ENCODE measurements at places on chromosomes 16 and 17. TPM values are rescaled to one million over a fixed set of nuclear protein-coding genes. Genes with fewer than 3 reads are reported as not detected.
A peak's percentile ranks its signal among the peaks of the same experiment; 100 is the strongest.

GRCh38 chr16:49782405-49782804 lies 73.5 kb downstream of the ZNF423 start:
- DNase-seq = no peak

- no peak for DNase-seq
Observed at GRCh38 chr16:58937661-58938060, 203.5 kb upstream of the GOT2 start.

The IGFALS gene
- polyA plus RNA-seq = 1.6 TPM

DNA sequence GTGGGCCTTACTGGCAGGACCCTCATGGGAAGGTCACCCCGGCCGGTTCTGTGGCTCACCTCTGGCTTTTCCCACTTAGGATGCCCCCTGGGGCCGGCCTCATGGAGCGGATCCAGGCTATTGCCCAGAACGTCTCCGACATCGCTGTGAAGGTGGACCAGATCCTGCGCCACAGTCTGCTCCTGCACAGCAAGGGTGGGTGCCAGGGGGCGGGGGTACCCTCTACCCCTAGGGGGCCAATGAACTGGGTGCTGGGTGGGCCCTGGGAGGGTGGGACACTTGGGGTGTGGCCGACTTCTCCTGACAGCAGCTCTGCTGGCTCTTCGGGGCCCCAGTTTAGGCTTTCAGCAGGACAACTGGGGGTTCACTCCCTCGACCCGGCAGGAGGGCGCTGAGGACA lies 34.3 kb downstream of the MGAT5B start:
- DNase-seq = no peak

GRCh38 chr16:85430523-85431421 lies 182.3 kb upstream of the GSE1 start:
- no peak for DNase-seq

DNA sequence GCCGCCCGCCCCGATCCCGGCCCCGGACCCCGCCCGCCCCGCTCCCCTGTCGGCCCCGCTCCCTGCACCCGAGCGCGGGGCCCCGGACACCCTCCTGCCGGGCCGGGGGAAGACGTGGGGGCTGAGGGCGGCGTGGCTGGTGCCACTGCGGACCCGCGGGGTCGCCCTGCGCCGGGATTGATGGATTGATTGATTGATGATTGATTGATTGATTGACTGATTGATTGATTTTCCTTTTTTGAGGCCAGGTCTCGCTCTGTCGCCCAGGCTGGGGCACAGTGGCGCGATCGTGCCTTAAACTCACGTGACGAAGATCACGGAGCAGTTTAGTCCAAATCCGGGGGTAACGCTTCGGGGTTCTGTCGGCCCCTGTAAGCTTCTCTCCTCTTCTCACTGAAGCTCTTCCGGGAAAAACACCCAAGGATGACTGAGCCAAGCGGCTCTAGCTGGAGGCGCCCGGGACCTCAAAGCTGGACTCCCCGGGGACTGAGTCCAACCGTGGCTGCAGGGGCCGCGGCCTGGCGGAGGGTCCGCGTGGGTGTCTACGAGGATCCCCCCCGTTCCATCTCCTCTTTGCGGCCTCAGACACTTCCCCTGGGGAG lies 40.2 kb upstream of the BHLHA9 start:
- no peak for DNase-seq

The SSTR5 gene
- 0.27 TPM for polyA plus RNA-seq

GRCh38 chr17:4463818-4464476 lies 30.2 kb downstream of the SPNS3 start:
- no peak for DNase-seq

DNA sequence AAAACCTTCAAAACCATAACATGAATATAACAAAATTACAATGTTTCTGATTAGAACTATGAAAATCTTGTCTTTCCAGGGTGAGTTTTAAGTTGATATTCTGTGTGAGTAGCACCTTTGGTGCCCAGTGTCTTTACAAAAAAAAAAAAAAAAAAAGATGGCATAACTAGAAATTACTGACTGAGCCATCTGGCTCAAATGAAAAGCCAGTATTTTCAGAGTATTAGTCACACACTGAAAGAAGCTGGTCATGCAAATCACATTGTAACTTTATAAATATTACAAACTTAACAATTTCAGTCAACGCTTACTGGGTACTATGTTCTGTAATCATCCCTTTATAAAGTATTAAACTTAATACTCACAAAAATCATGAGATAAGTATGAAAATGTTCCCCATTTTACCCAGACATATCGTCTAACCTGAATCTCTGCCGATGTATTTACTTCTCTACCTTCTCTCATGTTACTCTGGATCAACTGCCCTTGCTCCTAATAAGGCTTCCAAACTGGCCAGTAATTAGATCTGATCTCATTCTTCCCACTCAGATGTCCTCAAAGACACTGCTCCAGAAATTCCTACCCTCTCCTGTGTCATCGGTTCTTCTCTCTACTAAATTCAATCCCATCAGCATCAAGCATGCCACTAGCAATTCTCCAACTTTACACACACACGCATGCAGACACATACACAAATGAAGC lies 25.4 kb downstream of the UBE2G1 start:
- no peak for DNase-seq

GRCh38 chr17:77167472-77168306 lies 26.9 kb downstream of the SEC14L1 start:
- DNase-seq = no peak

DNA sequence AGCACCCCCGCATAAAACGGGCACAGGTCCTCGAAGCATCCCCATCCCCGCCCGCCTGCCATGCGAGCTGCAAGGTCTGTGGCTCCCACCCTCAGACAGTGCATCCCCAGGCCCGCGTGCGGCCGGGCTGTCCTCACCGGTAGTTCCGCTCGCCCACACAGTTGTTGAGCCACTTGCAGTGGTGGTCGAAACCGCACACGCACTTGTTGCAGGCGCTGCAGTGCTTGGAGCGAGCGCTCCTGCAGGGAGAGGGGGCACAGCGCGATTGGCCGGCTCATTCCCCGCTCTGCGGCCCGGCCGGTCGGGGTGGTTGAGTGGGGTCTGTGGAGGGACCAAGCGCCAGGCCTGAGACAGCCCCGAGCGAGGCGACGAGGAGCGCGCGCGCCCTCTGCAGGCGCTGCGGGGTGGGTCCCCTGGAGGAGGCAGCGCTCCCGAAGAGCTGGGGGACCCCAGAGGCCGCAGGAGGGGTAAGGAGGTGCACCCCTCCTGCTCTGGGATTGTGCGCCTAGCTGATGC lies 6.0 kb upstream of the TPPP3 start:
- peak; percentile 59 for DNase-seq

The TBC1D3H gene
- polyA plus RNA-seq = not detected

DNA sequence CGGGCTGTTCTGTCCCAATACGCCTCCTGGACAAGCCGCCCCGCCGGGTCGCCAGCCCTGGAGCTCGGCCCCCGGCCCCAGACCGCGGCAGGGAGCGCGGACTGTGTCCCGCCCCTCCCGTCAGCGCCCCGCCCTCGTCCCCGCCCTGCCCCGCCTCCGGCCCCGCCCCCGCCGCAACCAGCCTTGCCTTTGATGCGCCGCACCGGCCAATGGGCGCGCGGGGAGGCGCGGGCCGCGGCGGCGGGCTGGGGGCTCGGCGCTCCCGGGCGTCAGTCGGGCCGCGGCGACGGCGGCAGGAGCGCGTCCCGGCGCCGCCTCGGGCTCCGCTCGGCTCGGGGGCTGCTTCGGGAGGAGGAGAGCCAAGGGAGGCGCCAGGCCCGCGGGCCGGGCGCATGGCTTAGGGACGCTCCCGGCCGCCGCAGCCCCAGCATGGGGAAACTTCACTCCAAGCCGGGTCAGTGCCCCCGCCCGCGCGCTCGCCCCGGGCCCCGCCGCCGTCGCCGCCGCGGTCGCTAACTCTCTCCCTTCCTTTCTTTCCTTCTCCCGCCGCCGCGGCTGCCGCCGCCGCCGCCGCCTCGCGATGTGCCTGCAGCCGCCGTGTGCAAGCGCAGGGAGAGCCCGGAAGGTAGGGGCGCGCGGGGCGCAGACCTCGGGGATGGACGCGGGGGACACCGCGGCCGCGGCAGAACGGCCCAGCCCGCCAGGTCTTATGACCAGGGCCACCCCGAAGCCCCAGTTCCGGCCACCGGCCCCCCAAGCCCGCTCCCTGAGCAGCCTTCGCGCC lies at the start of gene NKD1:
TSS of gene NKD1 (plus strand) at position 272 of the 784 bp plus-strand sequence. CDS start at position 430, 158 bp downstream.
- DNase-seq = peak; percentile 68

- no peak for DNase-seq
Observed at GRCh38 chr17:34241062-34241461, 14.0 kb upstream of the CCL2 start.

DNA sequence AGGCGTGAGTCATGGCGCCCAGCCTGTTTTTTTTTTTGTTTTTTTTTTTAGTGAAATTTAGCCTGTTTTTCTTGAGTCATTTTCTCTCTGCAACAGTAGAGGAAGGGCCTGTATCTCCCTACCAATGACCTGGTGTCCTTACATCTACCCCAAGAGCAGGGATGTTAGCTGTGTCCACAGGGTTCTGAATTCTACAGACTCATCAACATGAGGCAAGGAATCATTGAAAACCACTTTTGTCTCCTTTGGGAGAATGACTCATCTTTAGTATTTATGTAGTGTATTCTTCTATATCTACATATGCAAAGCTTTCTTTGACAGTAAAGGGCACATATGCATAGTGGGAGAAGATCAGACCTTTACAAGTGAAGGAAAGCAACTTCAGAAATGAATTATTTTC lies 105.3 kb downstream of the SPECC1 start:
- no peak for DNase-seq

GRCh38 chr16:30054959-30055553 lies 10.5 kb upstream of the ALDOA start:
- no peak for DNase-seq

- DNase-seq = no peak
Observed at GRCh38 chr17:68595496-68595895, 5.7 kb downstream of the FAM20A start.

GRCh38 chr17:71505200-71505599 lies 615.6 kb upstream of the SOX9 start:
- DNase-seq = no peak

GRCh38 chr17:75301502-75302206 lies 12.4 kb upstream of the SLC25A19 start:
- no peak for DNase-seq

DNA sequence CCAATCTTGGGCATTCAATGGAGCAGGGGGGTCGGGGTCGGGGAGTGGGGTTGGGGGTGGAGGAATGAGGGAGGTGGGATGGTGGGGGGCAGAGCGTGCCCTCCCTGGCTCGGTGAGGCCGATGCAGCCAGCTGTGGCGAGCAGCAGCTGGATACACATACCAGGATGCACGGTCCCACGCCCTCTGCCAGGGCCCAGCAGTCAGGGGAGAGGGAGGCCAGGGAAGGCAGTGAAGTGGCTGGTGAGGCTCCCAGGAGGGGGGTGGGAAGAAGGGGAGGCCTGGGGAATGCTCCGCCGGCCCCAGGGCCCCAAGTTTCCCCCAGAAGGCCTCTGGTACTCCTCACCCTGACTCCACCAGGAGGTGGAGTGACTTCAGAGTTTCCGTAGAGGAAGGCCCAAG lies 77.6 kb upstream of the LHX1 start:
- peak; percentile 59 for DNase-seq

- DNase-seq = peak; percentile 65
Observed at GRCh38 chr16:58236231-58236690, 38.4 kb upstream of the CSNK2A2 start.

DNA sequence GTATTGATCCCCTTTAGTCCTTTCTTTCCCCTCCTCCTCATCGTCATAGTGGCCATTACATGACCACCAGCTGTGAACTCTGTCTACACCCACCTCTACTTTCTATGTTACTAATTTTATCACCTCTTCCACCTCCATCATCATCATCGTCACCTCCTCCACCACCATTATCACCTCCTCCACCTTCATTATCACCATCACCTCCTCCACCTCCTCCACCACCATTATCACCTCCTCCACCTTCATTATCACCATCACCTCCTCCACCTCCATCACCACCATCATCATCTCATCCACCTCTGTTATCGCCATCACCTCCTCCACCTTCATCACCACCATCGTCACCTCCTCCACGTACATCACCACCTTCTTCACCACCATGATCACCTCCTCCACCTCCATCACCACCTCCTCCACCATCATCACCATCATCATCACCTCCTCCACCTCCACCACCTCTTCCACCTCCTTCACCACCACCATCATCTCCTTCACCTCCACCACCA lies 25.8 kb downstream of the ADGRG5 start:
- no peak for DNase-seq

The NPIPA3 gene
- 24.9 TPM for polyA plus RNA-seq

GRCh38 chr17:74444406-74444805 lies 12.5 kb downstream of the GPRC5C start:
- DNase-seq = no peak

DNA sequence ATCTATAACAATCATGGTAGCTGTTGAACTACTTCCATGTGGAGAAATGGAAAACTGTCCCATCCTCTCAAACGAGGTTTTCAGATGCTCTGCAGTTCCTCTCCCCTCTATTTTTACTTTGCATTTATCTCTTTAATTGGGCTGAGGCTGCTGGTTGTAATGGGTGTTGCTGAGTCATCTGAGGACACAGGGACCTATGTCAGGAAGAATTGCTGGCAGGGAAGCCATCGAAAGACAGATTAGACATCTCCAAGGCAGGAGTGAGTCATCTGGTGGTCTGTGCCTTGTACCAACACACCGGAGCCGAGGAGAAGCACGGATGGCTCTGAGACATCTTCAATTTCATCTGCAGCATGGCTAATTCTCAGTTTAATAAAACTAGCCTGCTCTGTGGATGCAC lies 394.5 kb downstream of the GRIN2A start:
- no peak for DNase-seq

The TP53TG3 gene
- not detected for polyA plus RNA-seq

The KRT15 gene
- 1.8 TPM for polyA plus RNA-seq

Data from left kidney (tissue), 8 donors.